Caco-2 (cell line): ENCODE measurements at places on chromosomes 7 and 10. TPM values are rescaled to one million over a fixed set of nuclear protein-coding genes. Genes with fewer than 3 reads are reported as not detected.

DNA sequence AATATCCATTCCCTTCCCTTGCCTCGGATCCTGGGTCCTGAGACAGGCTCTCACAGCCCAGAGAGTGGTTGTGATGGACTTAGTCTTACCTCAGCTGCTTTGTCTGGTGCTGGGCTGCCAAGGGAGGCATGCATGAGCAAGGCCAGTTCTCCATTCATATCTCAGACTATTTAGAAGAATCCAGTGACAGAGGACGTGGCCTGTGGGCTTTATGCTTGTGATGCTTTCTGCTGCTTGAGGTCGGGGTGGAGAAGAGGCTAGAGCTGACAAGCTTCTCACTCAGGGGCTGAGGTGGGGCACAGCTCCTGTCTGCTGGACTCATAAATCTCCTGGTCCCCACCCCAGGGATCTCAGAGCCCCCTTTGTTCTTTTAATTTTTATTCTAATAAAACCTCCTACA lies 66.8 kb downstream of the DNAJC12 start:
- H3K27ac ChIP-seq = no peak overlapping the region
- H3K4me3 ChIP-seq = no peak overlapping the region
- H3K36me3 ChIP-seq = no peaks in the 10 kb centered on the region
- DNase-seq = no peak

The COL13A1 gene
- total RNA-seq = not detected in 2 replicates

GRCh38 chr7:123682690-123683089 lies 27.0 kb downstream of the LMOD2 start:
- no peak overlapping the region for H3K4me3 ChIP-seq
- peaks cover 19% of the 10 kb centered on the region for H3K4me1 ChIP-seq
- H3K36me3 ChIP-seq = peaks cover 2% of the 10 kb centered on the region
- no peaks in the 10 kb centered on the region for H3K27me3 ChIP-seq
- no peak overlapping the region for H3K27ac ChIP-seq
- no peak for DNase-seq

GRCh38 chr7:29563590-29564495 lies at the start of gene PRR15:
Gene PRR15 (plus strand): TSS chr7:29563835. CDS start chr7:29566330, 2,495 bp downstream.
- H3K27me3 ChIP-seq = no peaks in the 10 kb centered on the region
- peak within 1 kb of the TSS; percentile 71 for H3K4me3 ChIP-seq
- H3K4me1 ChIP-seq = peaks cover 16% of the 10 kb centered on the region
- DNase-seq = peak; percentile 92

DNA sequence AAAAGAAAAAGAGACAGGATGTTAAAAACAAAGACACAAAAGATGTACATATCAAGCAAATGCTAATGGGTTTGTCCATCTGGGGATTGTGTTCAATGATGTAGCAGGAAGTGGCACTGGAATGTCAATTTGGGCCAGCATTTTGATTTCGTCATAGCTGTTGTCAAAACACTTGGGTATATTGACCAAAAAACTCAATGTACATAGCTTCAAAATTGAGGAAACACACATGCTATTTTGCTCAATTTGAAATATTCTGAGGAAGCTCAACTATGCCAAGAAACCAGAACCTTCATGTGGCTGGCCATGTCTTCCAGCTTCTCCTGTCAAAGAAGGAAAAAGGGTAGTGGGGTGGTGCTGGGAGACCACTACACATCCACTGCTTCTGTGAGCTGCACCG lies 212.7 kb upstream of the GHITM start:
- H3K27ac ChIP-seq = no peak overlapping the region
- DNase-seq = no peak
- H3K4me1 ChIP-seq = no peaks in the 10 kb centered on the region
- H3K4me3 ChIP-seq = no peak overlapping the region

DNA sequence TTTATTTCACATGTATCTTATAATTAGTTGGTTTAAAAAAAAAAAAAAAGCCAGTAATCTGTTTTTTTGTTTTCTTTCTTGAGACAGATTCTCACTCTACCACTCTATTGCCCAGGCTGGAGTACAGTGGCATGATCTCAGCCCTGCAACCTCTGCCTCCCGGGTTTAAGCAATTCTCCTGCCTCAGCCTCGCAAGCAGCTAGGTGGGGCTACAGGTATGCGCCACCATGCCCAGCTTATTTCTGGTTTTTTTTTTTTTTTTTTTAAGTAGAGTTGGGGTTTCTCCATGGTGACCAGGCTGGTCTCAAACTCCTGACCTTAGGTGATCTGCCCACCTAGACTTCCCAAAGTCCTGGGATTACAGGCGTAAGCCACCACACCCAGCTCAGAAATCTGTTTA lies 34.1 kb upstream of the CAPZA2 start:
- no peaks in the 10 kb centered on the region for H3K27me3 ChIP-seq
- DNase-seq = peak; percentile 12
- no peaks in the 10 kb centered on the region for H3K4me1 ChIP-seq
- no peaks in the 10 kb centered on the region for H3K36me3 ChIP-seq
- H3K4me3 ChIP-seq = no peak overlapping the region
- H3K27ac ChIP-seq = no peak overlapping the region

DNA sequence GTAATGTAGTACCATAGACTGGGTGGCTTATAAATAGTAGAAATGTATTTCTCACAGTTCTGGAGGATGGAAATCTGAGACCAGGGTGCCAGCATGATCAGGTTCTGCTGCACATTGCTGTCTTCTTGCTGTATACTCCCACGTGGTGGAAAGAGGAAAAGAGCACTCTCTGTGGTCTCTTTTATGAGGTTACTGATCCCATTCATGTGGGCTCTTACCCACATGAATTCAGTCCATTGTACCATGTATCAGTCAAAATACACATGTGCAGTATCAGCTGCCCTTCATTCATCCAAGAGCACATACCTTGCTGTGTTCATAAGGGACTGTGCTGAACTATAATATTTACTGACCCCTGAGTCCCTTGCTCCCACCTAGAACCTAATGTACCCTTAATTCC lies 17.1 kb downstream of the PNLIPRP2 start:
- H3K4me3 ChIP-seq = no peak overlapping the region
- no peak overlapping the region for H3K27ac ChIP-seq
- no peaks in the 10 kb centered on the region for H3K27me3 ChIP-seq

The CRYGN gene
- not detected in 2 replicates for total RNA-seq

- H3K36me3 ChIP-seq = no peaks in the 10 kb centered on the region
- peak; percentile 61 for DNase-seq
- no peaks in the 10 kb centered on the region for H3K27me3 ChIP-seq
- no peaks in the 10 kb centered on the region for H3K4me1 ChIP-seq
- no peak overlapping the region for H3K4me3 ChIP-seq
- no peak overlapping the region for H3K27ac ChIP-seq
Observed at GRCh38 chr7:152894295-152895170, 135.0 kb downstream of the ACTR3B start.

DNA sequence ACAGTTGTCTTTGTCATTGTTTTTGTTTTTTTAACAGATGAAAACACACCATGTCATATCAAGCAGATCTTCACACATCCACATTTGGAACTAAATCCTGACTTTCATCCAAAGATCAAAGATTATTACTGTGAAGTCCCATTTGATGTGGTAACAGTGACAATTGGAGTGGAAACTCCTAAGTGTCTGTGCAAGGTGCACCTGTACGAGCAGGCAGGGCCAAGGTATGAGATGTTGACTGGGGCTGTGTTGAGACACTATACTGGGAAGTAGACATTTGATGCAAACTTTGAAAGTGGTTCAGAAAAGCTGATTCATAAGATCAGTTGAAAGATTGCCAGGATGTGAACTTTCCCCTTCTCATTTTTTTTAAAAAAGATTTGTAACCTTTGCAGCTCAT lies 152.3 kb downstream of the CPED1 start:
- no peaks in the 10 kb centered on the region for H3K27me3 ChIP-seq
- DNase-seq = no peak
- no peak overlapping the region for H3K4me3 ChIP-seq
- H3K27ac ChIP-seq = no peak overlapping the region

DNA sequence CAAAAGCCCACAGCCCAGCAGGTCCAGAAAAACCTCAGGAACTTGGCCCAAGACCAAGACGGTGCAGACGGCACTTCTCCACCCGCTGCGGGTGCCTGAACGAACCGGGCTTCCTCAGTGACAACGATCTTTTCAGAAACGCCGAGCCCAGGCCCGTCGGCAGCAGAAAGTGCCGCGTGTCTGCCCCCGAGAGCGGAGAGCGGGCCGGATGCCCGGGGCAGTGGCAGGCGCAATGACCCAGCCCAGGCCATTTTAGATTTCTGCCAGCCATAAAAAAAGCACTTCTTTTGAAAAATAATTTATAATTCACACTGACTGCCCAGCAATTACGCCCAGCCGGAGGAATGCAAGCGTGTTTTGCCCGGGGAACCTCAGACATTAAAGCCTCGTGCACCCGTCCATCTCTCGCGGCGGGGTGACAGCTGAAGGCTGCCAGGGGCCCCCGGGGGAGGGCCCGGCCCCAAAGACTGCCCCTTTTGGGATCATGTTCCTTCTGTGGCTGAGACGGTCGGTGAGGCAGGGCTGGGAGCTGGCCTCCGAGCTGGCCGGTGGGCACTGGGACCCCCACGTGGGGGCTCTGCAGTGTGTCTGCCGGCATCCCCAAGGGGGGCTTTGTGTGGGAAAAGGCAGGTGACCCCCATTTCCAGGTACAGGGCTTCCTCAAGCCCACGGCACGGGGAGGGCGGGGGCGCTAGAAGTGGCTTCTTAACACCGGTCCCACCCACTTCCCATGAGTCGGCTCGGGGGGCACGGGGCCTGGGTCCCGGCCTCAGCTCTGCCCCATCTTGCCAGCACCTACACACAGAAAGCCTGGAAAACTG lies 71.3 kb upstream of the PDGFA start:
- no peaks in the 10 kb centered on the region for H3K27me3 ChIP-seq
- no peak for DNase-seq
- peaks cover 12% of the 10 kb centered on the region for H3K4me1 ChIP-seq
- no peak overlapping the region for H3K4me3 ChIP-seq

GRCh38 chr10:72875250-72876055 lies 18.1 kb upstream of the OIT3 start:
- no peaks in the 10 kb centered on the region for H3K4me1 ChIP-seq
- no peaks in the 10 kb centered on the region for H3K27me3 ChIP-seq
- H3K27ac ChIP-seq = no peak overlapping the region
- peak; percentile 56 for DNase-seq
- H3K4me3 ChIP-seq = no peak overlapping the region

The DDC gene
- 75.9 and 87.0 TPM in 2 replicates for total RNA-seq

DNA sequence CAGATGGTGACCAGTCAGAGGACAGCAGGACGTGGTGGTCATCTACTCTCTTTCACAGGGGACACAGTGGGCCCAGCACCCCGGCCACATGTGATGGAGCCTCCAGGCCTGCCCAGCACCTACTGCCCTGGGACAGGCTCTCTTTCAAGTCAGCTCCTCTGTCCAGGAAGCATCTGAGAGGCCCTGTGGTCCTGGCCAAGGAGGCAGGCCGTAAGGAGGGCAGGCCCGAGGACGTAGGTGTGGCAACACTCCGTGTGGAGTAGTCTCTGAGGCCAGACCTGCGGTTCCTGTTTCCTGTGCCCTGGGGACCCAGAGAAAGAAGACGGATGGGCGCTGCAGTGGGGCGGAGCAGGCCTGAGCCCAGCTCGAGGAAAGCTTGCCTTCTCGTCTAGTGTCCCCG lies 179.2 kb downstream of the EBF3 start:
- H3K4me3 ChIP-seq = no peak overlapping the region
- DNase-seq = no peak
- H3K27ac ChIP-seq = no peak overlapping the region
- no peaks in the 10 kb centered on the region for H3K36me3 ChIP-seq
- no peaks in the 10 kb centered on the region for H3K27me3 ChIP-seq

The SFTPA1 gene
- not detected in 2 replicates for total RNA-seq

- H3K27me3 ChIP-seq = peaks cover 13% of the 10 kb centered on the region
- no peak for DNase-seq
- no peaks in the 10 kb centered on the region for H3K36me3 ChIP-seq
- peaks cover 9% of the 10 kb centered on the region for H3K4me1 ChIP-seq
Observed at GRCh38 chr10:45375716-45376231, 1.8 kb downstream of the ALOX5 start.

GRCh38 chr10:111338805-111339204 lies 262.0 kb downstream of the ADRA2A start:
- no peak for DNase-seq
- H3K4me3 ChIP-seq = no peak overlapping the region
- H3K27ac ChIP-seq = no peak overlapping the region
- no peaks in the 10 kb centered on the region for H3K36me3 ChIP-seq
- no peaks in the 10 kb centered on the region for H3K4me1 ChIP-seq
